ENCODE measurements at places on chromosomes 2 and 18.
A peak's percentile ranks its signal among the peaks of the same experiment; 100 is the strongest.

- DNase-seq = no peak
Measured at GRCh38 chr2:144317071-144317738, 202.7 kb downstream of the ZEB2 start.

- no peak for DNase-seq
Measured at GRCh38 chr2:196441527-196441926, 198.0 kb upstream of the CCDC150 start.

GRCh38 chr2:210269148-210269547, 43.9 kb upstream of the ACADL start:
- DNase-seq = no peak

DNA sequence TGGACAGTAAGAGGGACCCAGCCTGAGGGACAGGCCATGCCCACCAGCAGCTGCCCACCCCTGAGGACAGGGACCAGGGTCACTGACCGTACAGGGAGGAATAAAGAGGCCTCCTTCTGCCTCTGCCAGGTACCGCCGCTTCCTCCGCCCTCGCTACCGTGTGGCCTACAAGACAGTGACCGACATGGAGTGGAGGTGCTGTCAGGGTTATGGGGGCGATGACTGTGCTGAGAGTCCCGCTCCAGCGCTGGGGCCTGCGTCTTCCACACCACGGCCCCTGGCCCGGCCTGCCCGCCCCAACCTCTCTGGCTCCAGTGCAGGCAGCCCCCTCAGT, 2.2 kb downstream of the EMILIN1 start:
- DNase-seq = no peak

DNA sequence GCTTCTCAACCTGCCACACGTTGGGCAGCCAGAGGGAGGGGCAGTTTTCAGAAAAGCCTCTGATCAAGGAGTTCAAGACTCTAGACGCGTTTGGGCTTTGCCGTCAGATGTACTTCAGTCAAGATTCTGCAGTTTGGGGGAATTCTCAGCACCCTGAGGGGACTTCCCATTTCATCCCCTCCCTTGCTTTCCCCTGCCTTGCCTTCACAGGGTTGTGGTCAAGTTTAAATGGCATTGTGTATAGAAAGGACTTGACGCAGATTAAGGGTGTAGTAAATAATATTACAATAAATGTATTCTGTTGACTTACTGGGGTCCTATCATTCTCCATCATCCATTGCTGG, 198.3 kb upstream of the NABP1 start:
- no peak for DNase-seq

DNA sequence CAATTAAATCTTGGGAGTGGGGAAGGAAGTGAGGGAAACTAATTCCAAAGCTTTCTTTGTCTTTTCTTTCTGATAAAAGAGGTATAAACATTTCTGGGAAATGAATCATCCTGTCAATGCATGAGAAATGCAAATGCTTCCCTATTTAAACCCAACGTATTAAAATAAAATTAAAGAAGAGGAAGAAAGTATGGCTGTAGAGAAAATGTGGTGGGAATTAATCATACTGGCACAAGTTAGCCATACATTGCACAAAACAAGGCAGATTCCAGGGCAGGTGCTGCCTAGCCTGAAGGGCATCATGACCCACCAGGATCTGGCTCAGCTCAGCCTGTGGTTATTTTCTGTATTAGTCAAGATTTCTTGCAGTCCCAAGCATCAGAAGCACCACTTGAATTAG, 338.0 kb downstream of the NYAP2 start:
- peak; percentile 39 for DNase-seq

- DNase-seq = peak; percentile 1
Measured at GRCh38 chr2:157404363-157404762, 39.5 kb downstream of the CYTIP start.

DNA sequence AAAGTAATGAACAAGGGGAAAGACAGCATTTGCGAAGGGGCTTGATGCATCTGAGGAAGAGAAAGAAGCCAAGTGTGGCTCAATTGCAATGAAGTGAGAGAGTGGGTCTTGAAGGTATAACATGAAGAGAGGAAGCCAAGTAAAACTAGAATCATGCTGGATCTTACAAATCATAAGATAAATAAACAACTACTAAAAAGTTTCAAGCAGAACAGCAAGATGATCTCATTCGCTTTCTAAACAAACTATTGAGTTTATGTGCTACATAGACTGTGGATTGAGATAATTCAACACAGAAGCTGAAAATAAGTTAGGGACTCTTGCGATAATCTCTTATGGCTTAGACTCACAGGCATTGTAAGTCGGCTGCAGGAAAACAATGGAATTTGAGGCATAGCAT, 1310.5 kb upstream of the NRXN1 start:
- peak; percentile 75 for DNase-seq

DNA sequence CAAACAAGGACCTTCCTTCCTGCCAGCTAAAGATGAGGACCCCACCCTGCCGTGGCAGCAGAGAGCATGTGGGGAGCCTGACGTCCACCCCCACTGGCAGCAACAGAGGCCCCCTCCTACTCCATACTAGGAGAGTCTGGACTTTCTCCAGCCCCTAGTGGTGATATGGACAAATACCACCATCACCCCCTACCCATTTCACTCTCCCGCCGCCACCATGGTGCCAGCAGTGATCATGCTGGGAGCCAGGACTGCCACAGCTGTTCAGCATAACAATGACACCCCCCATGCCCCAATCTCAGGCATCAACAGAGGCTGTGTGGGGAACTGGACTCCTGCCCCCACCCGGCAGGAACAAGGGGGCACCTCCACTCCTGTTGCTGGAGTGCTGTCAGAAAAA, 42.7 kb upstream of the ATP9B start:
- DNase-seq = no peak

DNA sequence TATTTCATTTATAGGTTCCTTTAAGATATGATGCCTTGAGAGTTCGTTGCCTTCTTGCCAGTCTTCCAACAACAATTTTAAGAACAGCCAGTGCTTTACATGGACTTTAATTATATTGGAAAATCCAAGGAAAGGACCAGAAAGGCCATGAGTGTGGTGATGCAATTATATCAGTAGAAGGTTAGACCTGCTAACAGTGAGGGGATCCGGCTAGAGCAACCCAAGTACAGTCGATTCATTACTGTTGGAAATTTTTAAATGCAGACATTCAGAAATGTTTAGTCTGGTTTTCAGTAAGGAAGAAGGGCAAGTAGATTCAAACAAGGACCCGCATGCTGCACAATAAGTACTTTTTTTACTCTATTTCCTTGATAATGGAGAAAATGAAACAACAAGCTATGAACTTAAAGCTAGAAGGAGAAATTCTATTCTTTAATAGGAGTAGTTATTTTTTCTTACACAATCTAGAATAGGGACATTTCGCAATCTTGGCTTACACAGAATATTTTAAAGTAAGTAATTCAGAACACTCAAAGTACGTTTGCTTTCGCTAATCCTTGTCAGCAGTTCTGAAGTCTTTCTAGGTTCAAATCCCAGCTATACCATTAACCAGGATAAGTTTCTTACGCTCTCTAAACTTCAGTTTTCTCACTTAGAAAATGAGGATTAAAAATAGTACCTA, 405.5 kb downstream of the MEIS1 start:
- DNase-seq = peak; percentile 89

GRCh38 chr2:163729636-163730273, 6.1 kb downstream of the FIGN start:
- DNase-seq = no peak

GRCh38 chr2:39730685-39731302, 48.3 kb downstream of the THUMPD2 start:
- peak; percentile 52 for DNase-seq

DNA sequence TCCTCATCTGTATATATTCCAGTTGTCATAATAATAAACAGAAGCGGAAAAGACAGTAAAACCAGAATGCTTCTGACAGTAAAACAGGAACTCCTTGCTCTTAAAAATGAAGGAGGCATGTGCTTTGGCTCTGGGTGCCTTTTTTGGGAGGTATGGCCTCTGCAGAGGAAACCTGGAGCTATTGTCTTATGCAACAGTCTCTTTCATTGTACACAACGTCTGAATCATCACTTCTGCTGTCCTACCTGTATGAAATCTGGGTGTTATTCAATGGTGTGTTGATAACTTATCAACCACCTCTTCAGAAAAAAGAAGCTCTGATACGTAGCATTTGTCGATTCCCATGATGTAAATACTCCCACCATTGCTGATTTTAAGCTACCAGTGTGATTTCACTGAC, 64.8 kb downstream of the CDCA7 start:
- no peak for DNase-seq

DNA sequence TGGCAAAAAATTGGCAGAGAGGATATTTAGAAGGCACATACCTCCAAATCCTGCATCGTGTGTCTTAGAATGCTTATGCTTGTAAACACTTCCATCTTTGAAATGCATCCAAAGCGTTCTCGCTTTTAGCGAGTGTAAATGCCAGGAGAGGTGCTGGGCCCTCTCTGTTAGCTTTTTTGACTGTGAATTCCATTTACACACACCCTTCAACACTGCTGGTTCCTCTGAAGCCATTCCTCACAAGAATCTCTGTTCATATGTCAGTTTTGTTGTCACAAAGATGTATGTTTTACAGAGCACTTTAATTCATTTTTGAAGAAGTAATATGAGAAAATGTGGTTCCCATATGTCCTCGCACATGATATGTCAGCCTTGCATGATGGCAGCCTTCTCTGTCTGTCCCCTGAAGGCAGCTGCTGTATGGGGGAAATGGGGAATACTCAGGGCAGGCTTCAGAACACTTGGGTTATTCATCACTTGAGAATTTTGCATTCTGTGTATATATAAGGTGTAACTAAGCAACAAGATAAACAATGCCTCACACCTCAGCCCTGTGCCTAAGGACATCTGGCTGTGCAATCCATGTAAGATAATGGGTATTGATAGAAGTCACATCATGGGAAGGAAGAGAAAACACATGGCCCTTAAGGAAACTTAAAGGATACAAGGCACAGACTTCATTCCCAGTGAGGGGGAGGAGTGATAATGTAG, 52.3 kb downstream of the RAB27B start:
- DNase-seq = peak; percentile 82

DNA sequence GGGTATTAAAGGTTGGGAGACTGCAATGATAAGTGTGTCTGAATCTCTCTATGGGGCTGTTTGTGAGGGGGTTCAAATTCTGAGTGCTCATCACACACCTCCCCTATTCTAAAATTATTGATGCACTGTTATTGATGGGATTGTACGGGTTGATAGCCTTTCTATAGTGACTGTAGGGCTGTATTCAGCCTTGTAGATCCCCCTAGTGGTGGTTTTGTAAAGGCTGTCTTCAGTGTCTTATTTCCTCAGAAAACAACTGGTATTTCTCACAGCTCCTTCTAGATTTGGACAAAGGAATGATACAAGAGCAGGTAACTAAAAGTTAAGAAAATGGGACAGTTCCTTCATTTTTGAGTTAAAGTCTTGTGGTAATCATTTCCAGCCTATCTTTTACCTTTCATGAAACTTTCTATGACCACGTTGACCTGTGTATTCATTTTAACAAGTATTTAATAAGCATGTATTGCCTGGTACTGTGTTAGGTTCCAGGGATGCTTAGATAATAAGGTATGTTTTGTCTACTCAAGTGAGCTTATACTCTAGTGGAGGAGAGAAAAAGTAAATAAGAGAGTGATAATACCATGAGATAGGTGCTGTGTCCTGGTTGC, 21.2 kb downstream of the SMAD4 start:
- peak; percentile 58 for DNase-seq

GRCh38 chr2:152446213-152446612, 111.2 kb downstream of the FMNL2 start:
- DNase-seq = peak; percentile 52

GRCh38 chr18:22179631-22180030, 10.2 kb downstream of the GATA6 start:
- DNase-seq = no peak

DNA sequence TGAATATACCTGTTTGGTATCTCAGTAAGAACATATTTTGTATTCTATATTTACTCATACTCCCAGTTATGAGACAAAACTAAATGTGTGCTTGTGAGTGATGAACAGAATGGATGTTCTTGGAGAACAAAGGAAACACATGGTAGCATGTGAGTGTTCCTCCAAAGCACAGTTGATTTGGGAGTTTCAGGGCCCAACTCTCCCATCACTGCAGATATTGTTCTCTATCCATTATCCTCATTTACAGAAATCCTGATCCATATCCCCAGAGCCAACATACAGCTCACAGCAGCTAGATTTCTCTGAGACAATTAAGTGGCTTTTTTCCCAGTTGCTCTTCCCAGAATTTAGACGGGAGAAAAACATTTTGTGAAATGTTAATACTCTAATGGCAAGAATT, 75.6 kb upstream of the MAPRE2 start:
- no peak for DNase-seq

DNA sequence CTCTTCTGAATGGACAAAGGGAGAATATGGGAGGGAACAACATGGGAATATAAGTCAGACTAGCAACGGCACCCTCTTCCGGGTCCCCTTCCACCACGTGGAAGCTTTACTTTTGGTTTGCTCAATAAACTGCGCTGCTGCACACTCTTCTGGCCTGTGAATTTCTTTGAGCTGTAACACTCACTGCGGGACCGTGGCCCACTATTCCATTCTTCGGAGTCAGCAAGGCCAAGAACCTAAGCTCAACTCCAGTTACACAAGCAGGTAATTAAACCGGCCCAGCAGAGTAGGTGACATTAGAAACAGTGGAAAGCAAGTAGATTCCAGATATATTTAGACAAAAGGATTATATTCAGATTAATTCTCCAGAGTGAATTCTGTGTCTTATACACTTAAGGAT, 697.4 kb upstream of the NXPH2 start:
- DNase-seq = no peak

GRCh38 chr2:71460595-71461303, 7.4 kb downstream of the DYSF start:
- DNase-seq = no peak

- no peak for DNase-seq
Measured at GRCh38 chr2:193187816-193188215, 993.1 kb upstream of the TMEFF2 start.

GRCh38 chr2:191691016-191691735, 13.2 kb downstream of the NABP1 start:
- DNase-seq = peak; percentile 87

- no peak for DNase-seq
Measured at GRCh38 chr2:10410001-10410822, 37.9 kb downstream of the ODC1 start.
